Activated CD4-positive, alpha-beta T cell treated with anti-CD3 and anti-CD28 coated beads, Interleukin-2, amount 10 ng/mL, durations not matched to agents 24 days and 14 days (primary cell): ENCODE measurements at places on chromosomes 4 and X. TPM values are rescaled to one million over a fixed set of nuclear protein-coding genes. Genes with fewer than 3 reads are reported as not detected.

DNA sequence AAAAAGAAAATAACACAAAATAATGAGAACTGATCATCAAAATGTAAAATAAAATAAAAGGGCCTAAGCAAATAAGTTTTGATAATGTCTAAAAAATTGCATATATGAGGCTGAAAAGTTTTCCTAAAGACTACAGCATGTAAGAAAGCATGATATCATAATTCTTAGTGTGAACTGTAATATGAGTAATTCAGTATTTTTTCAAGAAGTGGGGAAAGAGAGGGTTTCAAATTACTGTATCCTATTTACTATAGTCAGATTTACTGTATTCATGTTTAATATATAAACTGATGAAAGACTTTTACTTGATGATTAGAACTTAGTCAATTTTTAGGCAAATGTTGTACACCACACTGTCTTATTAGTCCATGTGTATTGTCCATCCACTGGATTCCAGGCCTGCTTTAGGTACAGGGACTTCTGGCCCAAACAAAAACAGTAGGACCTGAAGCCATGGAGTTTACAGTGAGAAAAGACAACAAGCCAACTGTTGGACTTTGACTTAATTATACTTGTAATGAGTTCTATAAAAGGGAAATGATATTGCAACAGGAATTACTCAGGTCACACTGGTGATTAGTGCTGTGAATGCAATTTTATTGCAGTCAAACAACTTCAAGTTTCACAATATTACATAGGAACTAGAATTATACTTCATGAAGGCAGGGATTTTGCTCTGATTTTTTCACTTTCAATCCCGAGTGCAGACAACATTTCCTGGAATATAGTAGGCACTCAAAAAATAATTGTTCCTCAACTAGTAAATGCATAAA is 517.7 kb upstream of the GALNT7 start:
- DNase-seq, result no peak

Gene RPS6KA6
- not detected in 2 replicates for total RNA-seq

- no peak for DNase-seq
These were observed 65.4 kb downstream of the GPR82 start for GRCh38 chrX:41789374-41789773.

Gene SORCS2
- total RNA-seq, result 0.05 TPM in 1 of 2 replicates, not detected in the other

DNA sequence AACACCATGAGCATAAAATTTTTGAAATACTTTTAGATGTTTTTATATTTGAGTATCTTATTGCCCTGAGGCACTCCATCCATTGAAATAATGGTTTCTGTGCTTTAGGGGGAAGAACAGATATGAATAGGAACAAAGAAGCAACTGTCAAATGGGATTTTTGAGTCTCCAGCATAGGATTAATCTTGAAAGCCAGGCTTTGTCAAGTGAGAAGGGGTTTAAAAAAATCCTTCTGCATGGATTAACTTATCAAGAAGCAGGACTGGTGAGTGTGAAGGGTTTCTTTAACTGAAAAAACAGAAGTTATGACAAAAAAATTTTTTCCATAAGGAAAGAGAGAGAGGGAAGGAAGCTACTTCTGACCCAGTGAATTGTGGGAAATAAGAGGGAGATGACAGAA is 7.6 kb upstream of the NUDT9 start:
- DNase-seq, result no peak

- DNase-seq, result peak; percentile 37
These were observed 10.1 kb upstream of the NKX1-1 start for GRCh38 chr4:1416051-1416947.

DNA sequence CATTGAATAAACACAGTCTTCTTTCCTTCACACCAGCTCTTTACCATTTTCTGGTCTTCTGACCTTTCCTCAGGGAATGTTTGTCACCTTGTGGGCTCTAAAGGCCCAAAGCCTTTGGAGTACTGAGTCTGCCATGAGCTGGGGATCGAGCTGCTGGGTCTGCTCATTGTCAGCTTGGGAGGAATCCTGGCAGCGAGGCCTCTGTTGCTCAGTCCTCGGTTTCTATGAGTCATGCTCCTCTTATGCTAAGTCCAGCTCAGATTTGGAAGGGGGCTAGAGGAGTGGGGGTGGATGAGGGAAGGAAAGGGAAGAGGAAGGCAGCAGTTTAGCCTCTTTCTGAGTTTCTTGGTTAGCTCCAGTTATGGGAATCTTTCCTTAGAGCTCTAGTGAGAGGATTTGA is 31.1 kb downstream of the NHSL2 start:
- DNase-seq, result no peak

- DNase-seq, result no peak
These were observed 58.7 kb downstream of the UGT2B10 start for GRCh38 chr4:68874507-68874906.

GRCh38 chr4:118746251-118746919 is 61.2 kb downstream of the METTL14 start:
- no peak for DNase-seq

Gene FAM47A
- total RNA-seq, result not detected in 2 replicates

Gene TRAPPC11
- 26.3 and 33.4 TPM in 2 replicates for total RNA-seq

Gene PNMA6F
- total RNA-seq, result not detected in 2 replicates

Gene NEXMIF
- 0.47 and 0.54 TPM in 2 replicates for total RNA-seq

DNA sequence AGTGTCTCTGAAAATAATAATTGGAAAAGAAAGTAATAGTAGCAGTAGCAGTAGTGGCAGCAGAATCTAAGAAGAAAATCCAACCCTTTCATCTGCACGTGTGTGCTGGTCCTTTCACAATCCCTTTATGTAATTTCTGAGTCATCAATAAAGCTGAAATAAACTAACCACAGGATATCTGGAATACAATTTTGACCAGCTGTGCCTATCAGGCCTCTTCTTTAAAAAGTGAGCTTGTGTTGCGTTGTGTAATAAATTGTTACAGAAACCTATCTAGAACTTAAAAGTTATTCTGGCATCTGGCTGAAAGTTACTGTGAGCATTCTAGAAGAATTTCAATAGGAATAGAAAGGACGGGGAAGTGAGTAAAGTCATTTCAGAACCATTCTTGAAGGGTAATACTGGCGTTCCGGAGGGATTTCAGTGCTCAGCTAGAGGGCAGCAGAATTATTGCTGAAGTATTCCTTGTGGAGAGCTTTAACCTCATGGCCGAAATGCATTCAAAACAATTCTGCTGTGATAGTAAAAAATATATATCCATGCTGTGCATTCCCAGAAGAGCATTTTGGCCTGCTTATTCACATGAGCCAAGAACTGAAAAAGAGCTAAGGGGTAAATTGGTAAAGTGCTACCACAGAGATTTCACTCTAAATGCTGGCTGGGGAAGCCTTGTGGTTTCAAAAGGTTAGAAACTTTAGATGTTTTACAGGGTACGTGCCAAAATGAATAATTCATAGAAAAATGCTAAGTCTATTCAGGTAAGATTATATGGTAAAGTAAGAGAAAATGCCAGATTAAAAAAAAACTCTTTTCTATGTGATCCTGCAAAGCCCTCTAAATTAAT is 260.6 kb downstream of the NKX6-1 start:
- no peak for DNase-seq

DNA sequence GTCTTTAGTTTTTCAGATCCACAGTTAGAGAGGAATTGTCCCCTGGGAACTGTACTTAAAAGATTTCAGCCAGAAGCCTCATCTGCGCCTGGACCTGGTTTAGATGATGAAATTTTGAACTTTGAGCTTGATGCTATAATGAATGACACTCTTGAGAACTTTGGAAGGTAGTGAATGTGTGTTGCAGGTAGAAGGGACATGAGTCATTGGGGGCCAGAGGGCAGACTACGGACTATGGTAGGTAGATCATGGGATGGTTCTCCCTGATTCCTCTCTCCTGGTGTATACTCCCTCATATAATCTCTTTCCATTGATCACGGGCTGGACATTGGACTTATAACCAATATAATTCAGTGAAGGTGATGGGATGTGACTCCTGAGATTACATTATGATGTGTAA is 38.9 kb upstream of the GLRA3 start:
- DNase-seq, result no peak

DNA sequence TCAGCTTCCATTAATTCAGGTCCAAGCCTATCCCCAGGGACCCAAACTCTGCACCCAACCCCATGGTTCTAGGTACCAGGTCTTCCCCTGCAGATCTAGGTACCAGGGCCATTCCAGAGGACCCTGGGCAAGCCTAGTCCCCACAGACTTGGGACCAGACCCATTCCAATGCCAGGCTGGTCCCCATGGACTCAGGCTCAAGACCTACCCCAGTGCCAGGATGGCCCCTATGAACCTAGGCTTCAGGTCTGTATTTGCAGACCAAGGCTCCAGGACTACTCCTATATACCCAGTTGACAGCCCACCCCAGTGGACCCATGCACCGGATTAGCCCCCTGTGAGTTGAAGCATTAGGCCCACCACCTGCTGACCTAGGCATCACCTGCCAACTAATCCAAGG is 8.9 kb downstream of the MTHFD2L start:
- no peak for DNase-seq

- no peak for DNase-seq
These were observed 64.4 kb downstream of the RPS6KA6 start for GRCh38 chrX:84123585-84123984.

Gene CCSER1
- total RNA-seq, result not detected in 2 replicates

Gene LINC00632
- 5.1 and 5.8 TPM in 2 replicates for total RNA-seq

GRCh38 chrX:110699109-110699508 is 96.5 kb downstream of the CHRDL1 start:
- DNase-seq, result no peak

DNA sequence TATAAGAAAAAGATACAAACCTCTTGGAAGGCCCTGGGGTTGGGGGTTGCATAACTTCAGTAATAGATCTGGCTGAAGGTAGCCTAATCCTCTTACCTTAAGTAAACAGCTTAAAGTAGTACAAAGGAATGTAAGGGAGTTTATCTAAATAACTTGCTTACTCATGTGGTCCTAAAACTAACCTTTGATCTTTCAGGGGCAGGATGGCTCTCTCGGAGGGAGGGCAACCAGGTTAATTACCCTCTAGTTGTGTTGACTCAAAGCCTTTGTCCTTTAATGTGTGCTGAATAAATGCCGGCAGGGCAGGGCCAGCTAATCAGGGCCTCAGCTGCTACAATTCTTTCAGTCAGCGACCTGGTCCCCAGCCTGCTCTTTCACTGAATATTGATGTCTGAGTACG is 822.0 kb upstream of the SLIT2 start:
- no peak for DNase-seq

- DNase-seq, result peak; percentile 86
These were observed 8.5 kb upstream of the AKAP17A start for GRCh38 chrX:1582686-1583437.

Gene NWD2
- total RNA-seq, result not detected in 2 replicates

GRCh38 chr4:62119195-62119594 is 919.1 kb downstream of the ADGRL3 start:
- no peak for DNase-seq

Gene DCX
- not detected in 2 replicates for total RNA-seq

DNA sequence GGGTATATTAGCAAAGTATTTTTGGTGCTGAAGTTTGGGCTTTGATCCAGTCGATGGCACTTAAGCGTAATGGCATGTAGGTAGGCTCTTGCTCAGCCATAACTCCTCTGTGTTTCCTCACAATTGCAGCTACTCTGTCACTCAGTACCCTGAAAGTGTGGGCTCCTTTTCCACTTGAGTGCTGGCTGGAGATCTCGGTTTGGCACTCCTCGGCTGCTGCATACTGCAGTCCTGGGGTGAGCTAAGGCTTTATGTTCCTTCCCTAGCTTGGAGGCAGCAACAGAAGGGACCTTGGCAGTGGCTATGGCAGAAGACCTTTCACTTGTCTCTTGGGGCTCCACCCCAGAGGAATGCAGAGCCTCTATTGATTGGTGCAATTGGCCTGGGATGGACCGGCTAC is 106.7 kb upstream of the GRXCR1 start:
- no peak for DNase-seq

DNA sequence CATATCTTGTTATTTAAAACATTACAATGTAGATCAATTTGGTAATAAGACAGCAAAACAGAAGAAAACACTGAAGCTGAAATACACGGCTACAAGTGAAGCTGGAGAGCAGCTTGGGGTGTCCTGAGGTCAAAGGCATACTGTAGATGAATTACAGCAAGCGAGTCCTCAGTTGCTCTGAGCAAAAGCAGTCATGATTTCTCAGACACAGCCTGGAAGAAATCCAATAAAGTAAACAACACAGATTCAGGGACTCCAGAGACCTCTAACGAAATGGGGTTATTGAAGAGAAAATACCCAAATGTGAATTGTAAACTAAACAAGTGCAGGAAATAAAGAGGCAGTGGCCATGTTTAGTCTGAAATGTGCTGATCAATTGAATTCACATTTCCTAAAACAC is 324.4 kb downstream of the CAMK2D start:
- DNase-seq, result no peak

GRCh38 chrX:72029483-72030411 is 102.0 kb downstream of the RTL5 start:
- DNase-seq, result no peak

DNA sequence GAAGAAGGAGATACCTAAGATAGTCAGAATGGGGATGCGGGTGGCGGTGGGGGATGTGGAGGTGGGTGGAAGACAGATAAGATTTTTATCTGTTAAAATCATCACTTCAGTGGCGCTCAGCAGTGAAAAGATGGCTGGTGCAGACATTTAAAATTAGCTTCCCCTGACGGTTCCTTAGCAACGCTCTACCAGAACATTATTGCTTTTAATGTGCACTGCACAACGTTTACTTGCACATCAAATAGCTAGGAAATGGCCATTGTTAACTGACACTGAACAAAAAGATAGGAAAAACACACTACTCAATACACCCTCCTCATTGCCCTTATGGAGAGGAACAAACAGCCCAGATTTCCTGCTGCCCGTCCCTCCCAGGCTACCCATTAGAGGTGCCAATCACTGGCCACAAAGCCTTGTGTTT is 61.0 kb upstream of the FTHL17 start:
- no peak for DNase-seq

Gene GRIPAP1
- total RNA-seq, result 85.7 and 87.3 TPM in 2 replicates

- DNase-seq, result no peak
These were observed 81.4 kb downstream of the FBXW7 start for GRCh38 chr4:152454398-152455011.

DNA sequence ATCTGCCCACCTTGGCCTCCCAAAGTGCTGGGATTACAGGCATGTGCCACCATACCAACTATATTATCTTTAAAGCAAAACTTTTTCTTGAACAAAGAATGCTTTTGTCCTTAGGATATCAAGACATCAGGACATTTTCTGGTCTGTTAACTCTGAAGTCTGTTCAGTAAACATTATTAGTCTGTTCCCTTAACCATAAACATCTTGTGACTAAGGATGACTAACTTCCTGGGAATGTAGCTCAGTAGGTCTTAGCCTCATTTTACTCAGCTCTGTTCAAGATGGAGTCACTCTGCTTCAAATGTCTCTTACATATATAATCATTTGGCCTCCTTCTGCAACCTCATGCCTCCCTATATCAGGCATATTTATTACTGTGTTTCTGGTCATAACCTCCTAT is 122.9 kb downstream of the UBE2NL start:
- no peak for DNase-seq

Gene CYLC1
- total RNA-seq, result not detected in 2 replicates
